C1 segment of cervical spinal cord (tissue), 14 donors: ENCODE measurements at places on chromosomes 2 and 18.

DNA sequence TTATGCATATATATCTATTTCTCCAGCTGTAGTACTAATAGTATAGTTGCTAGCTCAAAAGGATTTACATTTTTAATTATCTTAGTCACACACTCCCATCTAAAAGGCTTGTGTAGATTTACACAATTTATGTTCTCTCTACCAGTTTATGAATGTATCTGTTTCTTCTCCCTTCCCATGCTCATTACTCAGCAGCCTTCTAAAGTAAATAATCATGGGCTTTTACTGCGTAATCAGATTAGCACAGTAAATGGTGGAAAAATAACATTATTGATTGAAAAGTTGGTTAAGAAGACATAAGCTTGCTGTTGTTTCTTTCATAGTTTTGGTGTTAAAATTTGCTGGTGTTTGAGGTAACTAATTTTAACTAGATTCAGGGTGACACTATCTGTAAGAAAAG is 81.8 kb downstream of the PTPN4 start:
- DNase-seq, result no peak

GRCh38 chr18:11008505-11008904 is 140.9 kb downstream of the PIEZO2 start:
- DNase-seq, result no peak

DNA sequence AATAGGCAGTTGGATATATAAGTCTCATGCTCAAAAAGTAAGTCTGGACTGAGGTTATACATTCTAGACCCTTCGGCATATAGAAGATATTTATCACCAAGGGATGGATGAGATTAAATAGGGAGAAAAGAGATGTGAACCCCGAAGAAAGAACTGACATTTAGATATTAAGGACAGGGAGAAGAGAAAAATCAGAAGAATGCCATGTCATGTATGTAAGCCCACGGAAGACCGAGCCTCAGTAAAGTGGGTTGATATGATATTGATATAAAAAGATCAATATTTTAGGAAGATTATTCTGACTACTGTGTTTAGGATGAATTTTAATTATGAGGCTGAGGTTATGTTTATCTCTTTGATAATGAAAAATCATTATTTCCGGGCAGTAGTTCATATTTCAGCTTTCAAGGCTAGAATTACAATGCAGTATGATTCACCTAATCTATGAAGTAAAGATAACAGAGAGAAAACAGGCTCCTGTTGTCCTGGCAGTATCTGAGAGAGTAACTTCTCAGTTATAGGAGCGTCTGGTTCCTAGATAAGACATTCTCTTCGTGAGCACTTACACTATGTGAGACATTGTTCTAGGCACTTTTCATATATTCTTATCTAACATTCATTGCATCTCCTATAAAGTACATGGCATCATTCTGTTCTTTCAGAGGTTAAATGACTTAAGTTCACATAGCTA is 83.0 kb downstream of the UBR3 start:
- DNase-seq, result no peak

DNA sequence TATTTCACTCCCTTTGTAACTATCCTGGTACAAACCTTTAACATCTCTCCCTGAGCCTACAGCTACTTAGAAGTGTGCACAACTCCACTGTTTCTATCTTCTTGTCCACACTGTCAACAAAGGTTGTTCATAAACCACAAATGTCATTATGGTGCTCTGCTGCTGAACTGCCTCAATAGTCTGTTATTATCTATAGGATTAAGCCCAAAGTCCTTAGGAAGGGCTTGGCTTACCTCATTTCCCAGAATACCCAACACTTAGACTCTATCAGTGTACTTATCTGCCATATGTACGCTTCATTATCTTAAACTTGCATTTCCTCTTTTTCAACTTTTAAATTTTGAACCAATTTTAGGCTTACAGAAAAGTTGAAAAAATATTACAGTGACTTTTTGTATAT is 94.2 kb downstream of the HNMT start:
- DNase-seq, result no peak

GRCh38 chr2:72367530-72368225 is 220.0 kb upstream of the CYP26B1 start:
- DNase-seq, result peak; percentile 4

GRCh38 chr2:134282629-134283400 is 28.9 kb downstream of the MGAT5 start:
- no peak for DNase-seq

- DNase-seq, result no peak
Measured at GRCh38 chr2:16386031-16386430, 279.6 kb downstream of the CYRIA start.

GRCh38 chr2:211609127-211609526 is 929.5 kb downstream of the ERBB4 start:
- DNase-seq, result no peak

GRCh38 chr2:6140509-6140908 is 448.3 kb downstream of the SOX11 start:
- no peak for DNase-seq

DNA sequence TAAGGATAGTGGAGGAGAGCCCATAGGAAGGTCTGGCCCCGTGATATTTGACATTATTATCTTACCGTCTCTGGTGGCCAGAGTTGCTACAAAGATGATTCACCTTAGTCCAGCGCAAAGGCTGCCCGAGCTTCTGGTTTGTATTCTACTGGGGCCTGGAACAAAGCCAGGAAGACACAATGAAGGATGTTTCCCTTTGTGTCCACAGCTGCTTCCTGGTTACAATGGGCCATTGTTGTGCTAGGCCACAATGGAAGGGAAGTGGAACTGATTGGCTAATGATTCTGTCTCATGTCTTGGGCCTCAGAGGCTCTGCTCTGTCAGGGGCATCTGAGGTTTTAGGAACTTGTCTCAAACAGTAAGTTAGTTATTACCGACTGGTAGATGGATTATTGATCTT is 132.2 kb downstream of the TDRD15 start:
- peak; percentile 8 for DNase-seq

DNA sequence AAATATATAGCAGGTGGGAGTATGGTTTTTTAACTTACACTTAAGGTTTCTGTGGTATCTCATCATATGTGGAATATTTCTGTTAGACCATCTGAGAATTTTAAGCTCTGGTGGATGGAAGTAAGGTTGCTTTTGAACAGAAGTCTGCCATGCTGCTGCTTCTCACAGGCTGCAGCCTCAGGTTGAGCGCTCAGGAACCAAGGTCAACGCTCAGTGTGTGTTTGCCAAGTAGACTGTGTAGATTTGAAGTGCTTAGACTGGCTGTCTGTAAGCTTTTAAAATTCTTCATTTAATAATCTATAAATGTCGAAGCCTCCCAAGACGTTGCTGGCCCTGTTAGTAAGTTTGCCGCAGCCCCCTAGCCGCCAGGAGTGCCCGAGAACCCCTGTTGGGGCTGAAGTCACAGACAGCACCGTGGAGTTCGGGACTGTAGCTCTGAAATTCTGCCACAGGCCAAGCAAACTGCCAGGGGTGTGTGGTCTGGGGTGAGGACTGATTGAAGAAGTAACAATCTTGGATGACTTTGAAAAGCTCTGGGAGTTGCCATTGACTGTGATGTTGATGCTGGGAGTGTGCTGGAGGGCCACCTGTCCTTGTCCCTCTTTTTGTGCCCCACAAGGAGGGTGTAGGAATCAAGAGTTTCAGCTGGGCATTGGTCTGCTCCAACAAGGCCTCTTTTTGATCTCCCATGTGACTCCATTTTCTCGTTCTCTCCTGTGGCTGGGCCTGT is 26.9 kb downstream of the INPP4A start:
- no peak for DNase-seq

DNA sequence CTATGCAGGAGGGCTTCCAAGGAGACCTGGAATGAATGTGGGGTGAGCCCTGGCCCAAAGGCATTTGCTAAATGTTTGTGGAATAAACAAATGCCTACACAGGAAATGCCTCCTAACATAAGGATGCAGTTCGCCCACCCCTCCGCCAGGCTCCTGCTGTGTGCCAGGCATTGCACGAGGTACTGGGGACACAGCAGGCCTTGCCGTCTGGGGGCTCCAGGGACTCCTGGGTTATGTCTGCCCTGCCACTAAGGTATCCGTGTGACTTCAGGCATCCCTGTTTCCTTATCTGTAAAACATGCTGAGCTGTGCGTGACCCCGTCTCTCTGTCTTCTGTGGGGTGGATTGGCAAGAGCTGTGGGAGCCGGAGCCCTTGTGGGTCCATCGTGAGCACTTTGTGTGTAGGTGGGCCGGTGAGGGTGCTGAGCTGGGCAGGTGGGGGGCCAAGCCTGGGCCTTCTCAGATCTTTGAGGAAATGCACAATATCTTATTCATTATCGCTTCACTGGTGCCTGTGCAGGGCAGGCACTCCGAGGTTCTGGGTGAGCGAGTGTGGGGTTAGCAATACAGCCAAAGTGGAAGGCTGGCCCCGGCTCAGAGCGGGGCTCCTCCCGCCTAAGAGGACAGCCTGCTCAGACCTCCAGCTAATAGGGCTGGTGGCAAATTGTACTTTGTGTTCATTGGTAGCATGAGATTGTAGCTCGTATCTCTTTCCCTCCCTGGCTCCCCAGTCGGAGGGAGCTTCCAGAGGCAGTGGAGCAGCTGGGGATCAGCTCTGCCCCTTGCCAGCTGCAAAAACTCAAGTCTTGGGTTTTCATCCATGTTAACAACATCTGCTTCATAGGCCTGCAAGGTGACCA is 126.8 kb downstream of the GLI2 start:
- DNase-seq, result no peak

- no peak for DNase-seq
Measured at GRCh38 chr2:49404108-49404507, 249.8 kb upstream of the FSHR start.

- no peak for DNase-seq
Measured at GRCh38 chr2:207274530-207275189, 108.9 kb upstream of the KLF7 start.

- no peak for DNase-seq
Measured at GRCh38 chr2:228318218-228318617, 136.7 kb upstream of the SPHKAP start.

GRCh38 chr2:21011453-21011852 is 32.4 kb downstream of the APOB start:
- no peak for DNase-seq

DNA sequence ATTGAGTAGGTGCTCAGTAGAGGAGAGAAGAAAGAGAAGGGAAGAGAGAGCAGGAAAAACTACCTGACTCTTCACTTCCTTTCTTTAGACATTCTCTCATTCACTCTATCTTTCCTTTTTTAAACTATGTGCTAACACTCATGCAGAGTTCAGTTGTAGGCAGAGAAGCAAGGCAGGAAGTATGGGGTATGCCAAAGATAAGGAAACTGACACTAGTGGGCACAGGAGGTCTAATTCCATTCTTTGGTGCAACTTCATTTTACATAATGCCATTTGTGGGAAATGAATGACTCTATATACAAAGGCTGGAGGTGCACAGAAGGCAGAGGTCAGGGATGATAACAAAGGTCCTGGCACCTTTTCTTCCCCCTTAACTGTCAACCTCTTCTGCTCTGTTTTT is 35.1 kb upstream of the ACVR1 start:
- no peak for DNase-seq

- DNase-seq, result no peak
Measured at GRCh38 chr2:194328456-194328855, 1328.6 kb upstream of the SLC39A10 start.
